CD4-positive, CD25-positive, alpha-beta regulatory T cell (primary cell): ENCODE measurements at places on chromosomes 5 and 9. TPM values are rescaled to one million over a fixed set of nuclear protein-coding genes. Genes with fewer than 3 reads are reported as not detected.

ROPN1L gene
- polyA plus RNA-seq = 5.3 TPM

UBTD2 gene
- 3.7 TPM for polyA plus RNA-seq

ZNF883 gene
- 1.1 TPM for polyA plus RNA-seq

ANKRD31 gene
- 0.50 TPM for polyA plus RNA-seq

GPR151 gene
- polyA plus RNA-seq = not detected

CTXN3 gene
- not detected for polyA plus RNA-seq
